ENCODE measurements at places on chromosomes 5 and 9.

DNA sequence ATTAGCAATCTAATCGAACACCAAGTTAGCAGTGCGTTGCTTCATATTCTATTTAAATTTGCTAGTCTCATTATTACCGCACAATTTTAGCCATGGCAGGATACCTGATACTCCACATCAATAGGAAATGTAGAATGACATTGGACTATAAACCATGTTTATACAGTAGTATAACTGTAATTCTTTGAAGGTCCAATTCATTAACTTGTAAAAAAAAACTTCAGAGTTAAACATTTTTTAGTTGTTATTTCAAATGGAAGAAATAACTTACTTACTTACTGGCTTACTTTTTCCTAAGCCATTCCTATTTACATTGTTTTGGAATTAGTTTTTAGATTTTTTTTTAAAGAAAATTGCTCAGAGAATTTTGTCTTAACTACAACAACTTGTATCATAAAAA is 35.4 kb upstream of the ACOT12 start:
- no peak for DNase-seq

GRCh38 chr9:114754581-114754980 is 51.3 kb downstream of the TNFSF15 start:
- no peak for DNase-seq

- DNase-seq, result no peak
These were observed 34.4 kb upstream of the GNE start for GRCh38 chr9:36292641-36293040.

- DNase-seq, result no peak
These were observed 83.2 kb downstream of the RFK start for GRCh38 chr9:76310991-76311390.

GRCh38 chr5:154117930-154118329 is 72.6 kb upstream of the GALNT10 start:
- no peak for DNase-seq

GRCh38 chr9:114718801-114719221 is 36.8 kb upstream of the TEX48 start:
- DNase-seq, result peak; percentile 100

- DNase-seq, result peak; percentile 99
These were observed 391.3 kb downstream of the NR2F1-AS1 start for GRCh38 chr5:93189707-93190120.

- DNase-seq, result no peak
These were observed 5.3 kb downstream of the SLC1A3 start for GRCh38 chr5:36611520-36612274.

GRCh38 chr9:23050548-23050947 is 603.9 kb downstream of the DMRTA1 start:
- DNase-seq, result no peak

GRCh38 chr5:113615708-113616107 is 102.2 kb downstream of the YTHDC2 start:
- DNase-seq, result no peak
